Epithelial cell of proximal tubule (primary cell): ENCODE measurements at places on chromosomes 4 and X. TPM values are rescaled to one million over a fixed set of nuclear protein-coding genes. Genes with fewer than 3 reads are reported as not detected.

DNA sequence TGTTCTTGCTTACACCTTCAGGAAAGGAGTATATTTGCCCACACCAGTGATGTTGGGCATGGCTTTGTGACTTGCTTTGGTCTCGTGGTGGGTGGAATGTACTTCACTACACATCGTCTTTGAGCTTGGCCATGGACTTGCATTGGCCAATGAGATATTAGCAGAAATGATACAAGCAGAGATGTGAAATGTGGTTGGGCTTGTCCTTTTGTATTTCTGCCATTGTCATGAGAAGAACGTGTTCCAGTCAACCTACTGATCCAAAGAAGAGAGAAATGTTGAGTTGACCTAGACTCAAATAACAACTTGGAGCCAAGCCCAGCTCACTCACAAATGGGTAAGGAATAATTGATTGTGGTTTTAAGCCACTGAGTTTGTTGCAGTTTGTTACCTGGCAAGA is 138.4 kb upstream of the ARX start:
- no peak for DNase-seq

DNA sequence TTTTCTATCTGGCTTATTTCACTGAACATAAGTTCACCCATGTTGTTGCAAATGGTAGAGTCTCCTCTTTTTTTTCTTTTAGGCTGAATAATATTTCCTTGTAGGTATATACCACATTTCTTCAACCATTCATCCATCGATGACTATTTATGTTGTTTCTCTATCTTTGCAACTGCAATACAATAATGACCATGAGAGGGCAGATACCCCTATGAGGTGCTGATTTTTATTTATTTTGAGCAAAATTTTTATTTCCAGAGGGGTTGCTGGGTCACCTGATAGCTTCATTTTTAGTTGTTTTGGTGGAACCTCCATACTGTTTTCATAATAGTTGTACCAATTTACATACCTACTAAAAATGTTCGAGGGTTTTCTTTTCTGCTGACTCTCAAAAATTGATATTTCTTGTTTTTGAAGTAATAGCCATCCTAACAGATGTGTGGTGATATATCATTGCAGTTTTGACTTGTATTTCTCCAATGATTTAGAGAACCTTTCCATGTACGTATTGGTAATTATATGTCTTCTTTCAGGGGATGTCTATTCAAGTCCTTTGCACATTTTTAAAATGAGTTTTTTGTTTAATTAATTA is 1697.0 kb downstream of the PCDH7 start:
- DNase-seq = no peak

GRCh38 chrX:102720237-102721168 is at the start of gene GPRASP3:
GPRASP3 (plus strand) TSS chrX:102720743; CDS start chrX:102748996, 28,253 bp downstream.
- no peak for DNase-seq

DNA sequence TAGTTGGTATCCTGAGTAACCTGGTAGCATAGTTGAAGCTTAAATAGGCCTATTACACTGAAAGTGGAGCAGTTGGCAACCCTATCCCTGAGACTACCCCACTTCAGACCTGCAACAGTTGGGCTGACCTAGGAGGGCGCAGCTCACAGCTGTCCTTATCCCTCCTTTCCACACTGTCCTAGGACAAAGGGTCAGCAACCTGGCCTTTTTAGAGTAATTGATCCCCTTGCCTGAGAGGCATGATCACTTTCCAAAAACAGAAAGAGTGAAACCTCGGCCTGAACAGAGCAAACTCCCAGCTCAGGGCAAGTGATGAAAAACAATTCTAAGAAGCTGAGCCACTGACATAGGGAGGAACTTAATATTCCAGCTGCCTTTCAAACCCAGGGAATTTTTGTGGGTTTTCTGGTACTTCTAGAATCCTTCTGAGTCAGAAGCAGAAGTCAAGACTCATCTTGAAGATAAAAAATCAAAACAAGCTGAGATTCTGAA is 94.9 kb upstream of the MYOZ2 start:
- peak; percentile 47 for DNase-seq

DNA sequence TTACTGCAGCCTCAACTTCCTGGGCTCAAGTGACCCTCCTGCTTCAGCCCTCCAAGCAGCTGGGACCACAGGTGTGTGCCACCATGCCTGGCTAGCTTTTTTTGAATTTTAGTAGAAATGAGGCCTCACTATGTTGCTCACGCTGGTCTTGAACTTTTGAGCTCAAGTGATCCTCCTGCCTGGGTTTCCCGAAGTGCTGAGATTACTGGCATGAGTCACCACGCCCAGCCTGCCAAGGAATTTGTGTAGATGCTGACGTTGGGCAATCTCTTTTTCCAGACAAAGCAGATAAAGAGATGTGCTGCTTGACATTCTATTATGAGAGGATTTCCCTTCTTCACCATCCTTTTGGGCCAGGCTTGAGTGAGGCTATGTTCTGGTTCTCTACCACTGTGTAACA is 254.5 kb upstream of the RPS6KA3 start:
- no peak for DNase-seq

- DNase-seq = no peak
Observed at GRCh38 chrX:42143866-42144592, 220.7 kb upstream of the CASK start.

DNA sequence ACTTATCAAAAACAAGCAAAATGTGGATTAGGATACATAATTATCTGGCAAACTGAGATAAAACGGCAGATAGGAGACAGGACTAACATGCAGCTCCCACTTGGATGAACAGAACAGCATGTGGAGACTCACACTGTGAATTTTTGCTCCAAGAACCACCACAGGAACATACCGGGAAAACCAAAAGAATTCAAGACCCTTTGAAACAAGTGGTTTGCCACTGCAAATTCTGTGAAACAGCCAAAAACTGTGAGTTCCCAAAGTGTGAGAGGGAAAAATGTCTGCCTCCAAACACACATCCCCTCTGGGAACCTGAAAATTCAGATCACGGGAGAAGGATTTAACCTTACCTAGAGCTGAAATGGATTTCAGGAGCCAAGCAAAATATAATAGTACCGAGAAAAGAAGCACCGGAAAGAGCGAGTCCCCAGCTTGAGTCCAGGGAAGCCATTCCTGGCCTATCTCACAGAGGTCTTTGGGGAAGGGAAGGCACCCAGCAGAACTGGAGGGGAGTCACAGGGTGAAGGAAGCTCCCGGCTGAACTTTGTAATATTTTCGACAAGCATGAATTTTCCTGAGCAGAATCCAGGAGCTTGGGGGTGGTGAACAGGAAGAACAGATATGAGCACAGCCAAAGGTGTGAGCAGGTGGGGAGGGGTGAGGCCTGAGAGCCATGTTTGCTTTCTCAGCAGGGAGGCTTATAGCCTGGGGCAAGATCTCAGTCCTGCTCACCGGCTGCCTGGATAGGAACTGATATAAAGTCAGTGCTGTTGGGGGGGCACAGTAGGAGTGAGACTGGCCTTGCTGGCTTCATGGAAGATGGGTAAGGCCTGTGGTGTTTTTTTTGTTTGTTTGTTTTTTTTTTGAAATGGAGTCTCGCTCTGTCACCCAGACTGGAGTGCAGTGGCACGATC is 23.9 kb downstream of the MANBA start:
- no peak for DNase-seq

GRCh38 chrX:24027985-24028384 is 999 bp upstream of the KLHL15 start:
- DNase-seq = no peak

- DNase-seq = no peak
Observed at GRCh38 chr4:176441594-176441993, 121.8 kb downstream of the SPCS3 start.

- DNase-seq = no peak
Observed at GRCh38 chrX:16826207-16826606, 39.9 kb downstream of the TXLNG start.

GRCh38 chr4:113977526-113977855 is 2.0 kb downstream of the ARSJ start:
- DNase-seq = no peak

DNA sequence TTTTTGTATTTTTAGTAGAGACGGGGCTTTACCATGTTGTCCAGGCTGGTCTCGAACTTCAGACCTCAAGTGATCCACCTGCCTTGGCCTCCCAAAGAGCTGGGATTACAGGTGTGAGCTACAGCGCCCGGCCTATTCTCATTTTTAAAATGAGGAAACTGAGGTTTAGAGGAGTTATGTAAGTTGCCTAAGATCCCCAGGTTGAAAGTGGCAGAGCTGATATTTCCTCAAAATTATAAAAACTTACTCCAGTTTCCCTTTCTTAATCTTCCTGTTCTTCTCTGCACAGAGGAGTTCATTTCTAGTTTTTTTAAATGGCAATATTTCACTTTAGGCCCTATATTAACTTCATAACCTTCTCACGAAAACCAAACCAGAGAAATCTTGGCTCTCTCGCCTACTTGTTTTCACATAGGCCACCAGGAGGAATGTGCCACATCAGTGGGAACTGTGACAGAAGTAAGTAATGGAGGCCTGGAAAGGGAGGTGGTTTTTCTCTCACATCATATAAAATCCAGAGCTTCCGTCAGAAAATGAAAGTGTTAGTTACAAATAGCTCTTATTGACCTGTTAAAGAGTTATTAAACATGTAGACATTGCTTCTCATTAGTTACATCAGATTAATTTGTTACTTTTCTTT is 16.1 kb upstream of the RS1 start:
- DNase-seq = no peak

DNA sequence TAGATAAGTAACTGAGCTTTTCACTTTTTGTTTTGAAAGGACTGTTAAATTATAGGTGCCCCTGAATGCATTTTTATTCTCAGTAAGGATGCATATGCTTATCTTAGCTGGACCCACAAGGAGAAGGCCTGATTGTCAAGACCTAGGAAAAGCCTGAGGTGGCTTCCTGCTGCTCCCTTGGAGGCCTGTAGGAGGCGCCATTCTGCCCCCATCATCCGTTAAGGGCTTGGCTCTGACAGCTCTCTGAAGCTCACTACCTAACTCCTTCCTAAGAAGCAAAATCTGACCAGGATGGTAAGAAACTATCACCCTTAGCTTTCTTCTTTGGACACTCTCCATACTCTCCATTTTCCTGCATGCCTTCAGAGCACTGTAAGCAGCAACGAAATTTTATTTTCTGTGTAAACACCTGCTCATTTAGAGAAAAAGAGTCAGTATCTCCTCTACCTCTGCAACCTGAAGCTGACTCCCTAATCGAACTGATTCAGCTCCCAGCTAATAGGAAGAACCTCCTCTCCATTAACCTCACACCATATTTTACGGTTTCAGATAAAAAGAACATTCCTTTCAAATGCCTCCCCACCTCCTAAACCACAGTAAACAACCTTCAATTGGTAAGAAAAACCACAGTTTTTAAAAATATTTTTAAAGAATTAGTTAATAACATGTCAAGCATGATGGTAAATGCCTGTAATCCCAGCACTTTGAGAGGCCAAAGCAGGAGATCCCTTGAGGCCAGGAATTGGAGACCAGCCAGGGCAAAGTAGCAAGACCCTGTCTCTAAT is 73.4 kb upstream of the EDNRA start:
- no peak for DNase-seq

GRCh38 chrX:68947882-68948605 is 119.2 kb downstream of the EFNB1 start:
- no peak for DNase-seq

DNA sequence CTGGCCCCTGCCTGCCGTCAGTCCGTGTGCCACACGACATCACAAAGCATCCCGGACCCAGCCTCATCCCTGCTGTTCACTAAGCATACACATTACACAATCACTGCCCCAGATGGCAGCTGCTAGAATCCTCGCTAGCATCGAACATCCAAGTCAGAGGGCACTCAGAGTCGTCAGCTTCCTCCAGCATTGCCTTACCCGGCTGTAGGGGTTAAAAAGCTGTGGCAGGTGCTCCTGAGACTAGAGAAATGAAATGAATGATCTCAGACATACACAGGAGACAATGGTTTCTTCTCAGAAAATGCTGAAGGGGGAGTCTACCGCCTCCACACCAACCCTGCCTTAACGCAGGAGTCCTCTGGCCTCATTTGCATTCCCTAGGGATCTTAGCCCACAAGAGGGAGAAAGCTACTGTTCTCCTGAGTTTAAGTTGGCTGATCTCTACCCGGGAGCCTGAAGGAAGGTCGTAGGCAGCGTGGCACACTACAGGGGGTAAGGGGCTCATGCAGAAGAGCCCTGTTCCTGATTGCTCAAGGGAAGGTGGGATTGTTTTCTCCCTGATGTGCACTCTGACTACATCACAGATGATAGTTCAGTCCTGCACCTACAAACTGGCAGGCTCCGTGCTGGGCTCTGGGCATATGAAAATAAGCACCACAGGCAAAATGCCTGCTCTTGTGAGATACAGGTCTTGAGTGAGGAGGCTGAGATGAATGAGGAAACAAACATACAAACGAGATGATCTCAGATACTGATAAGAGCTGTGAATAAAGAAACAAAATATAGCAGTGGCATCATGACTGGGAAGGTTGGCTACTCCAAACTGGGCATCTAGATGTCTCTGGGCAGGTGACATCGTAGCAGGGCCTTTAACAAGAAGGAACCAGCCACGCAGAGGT is 2.6 kb upstream of the KIAA0232 start:
- no peak for DNase-seq

- DNase-seq = no peak
Observed at GRCh38 chrX:119622356-119623232, 16.4 kb upstream of the NKRF start.

GRCh38 chr4:104728380-104729122 is 233.9 kb upstream of the CXXC4 start:
- DNase-seq = peak; percentile 93

The PPARGC1A gene
- total RNA-seq = 0.72 and 1.4 TPM in 2 replicates

The MAGEB1 gene
- total RNA-seq = not detected in 2 replicates

The ZMAT1 gene
- total RNA-seq = 0.72 and 2.7 TPM in 2 replicates

The FAM241A gene
- 1.1 and 1.4 TPM in 2 replicates for total RNA-seq

The CAPN6 gene
- total RNA-seq = 0.36 and 1.2 TPM in 2 replicates

The ARMCX4 gene
- total RNA-seq = 0.65 and 1.6 TPM in 2 replicates

The FAM47E gene
- total RNA-seq = 0.07 and 3.5 TPM in 2 replicates

The ZGRF1 gene
- total RNA-seq = 7.1 and 7.6 TPM in 2 replicates
